GM04503 (cell line): ENCODE measurements at places on chromosomes 1 and 21.
A peak's percentile ranks its signal among the peaks of the same experiment; 100 is the strongest.

- no peak for DNase-seq
Measured at GRCh38 chr1:198498881-198499280, 41.6 kb downstream of the ATP6V1G3 start.

- DNase-seq, result no peak
Measured at GRCh38 chr1:150534002-150534401, 15.2 kb upstream of the ADAMTSL4 start.

- DNase-seq, result no peak
Measured at GRCh38 chr1:37562984-37563383, 6.2 kb downstream of the DNALI1 start.

DNA sequence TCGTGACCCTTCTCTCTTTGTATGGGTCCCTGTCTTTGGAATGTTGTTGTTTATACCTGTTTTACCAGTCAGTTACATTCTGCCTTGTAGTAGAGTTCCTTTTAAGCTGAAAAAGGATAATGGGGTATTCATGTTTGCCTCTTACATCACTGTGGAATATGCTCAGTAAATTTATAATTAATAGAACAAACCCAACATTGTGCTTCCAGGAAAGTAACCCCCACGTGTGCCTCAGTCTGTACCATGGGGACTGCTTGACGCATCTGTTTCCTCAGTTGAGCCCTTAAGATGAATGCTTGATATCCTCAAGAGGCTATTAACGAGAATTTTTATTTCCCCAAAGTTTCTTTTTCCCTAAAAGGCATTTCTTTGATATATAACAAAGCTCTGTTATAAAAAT, 73.4 kb downstream of the ST6GALNAC3 start:
- DNase-seq, result no peak

DNA sequence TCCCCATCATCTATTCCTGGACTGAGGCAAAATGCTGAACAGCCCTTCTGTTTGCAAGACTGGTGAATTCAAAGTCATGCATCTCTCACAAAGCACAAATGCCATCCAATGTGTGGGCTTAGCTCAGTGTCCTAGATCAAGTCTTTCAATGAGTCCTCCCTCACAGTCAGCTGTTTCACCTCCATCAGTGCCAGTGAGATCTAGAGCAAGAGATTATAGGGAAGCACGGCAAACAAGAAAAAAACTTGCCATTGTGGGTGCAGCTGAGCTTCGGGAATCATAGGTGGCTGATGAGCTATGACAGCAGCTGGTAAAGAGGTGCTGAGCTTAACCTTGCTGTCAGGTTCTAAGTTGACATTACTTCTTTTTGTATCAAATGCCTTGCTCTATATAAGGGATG, 130.2 kb downstream of the LMX1A start:
- no peak for DNase-seq

- peak; percentile 45 for DNase-seq
Measured at GRCh38 chr1:43529206-43529731, 1.4 kb upstream of the PTPRF start.

- DNase-seq, result no peak
Measured at GRCh38 chr1:57799490-57800115, 375.7 kb upstream of the DAB1 start.

DNA sequence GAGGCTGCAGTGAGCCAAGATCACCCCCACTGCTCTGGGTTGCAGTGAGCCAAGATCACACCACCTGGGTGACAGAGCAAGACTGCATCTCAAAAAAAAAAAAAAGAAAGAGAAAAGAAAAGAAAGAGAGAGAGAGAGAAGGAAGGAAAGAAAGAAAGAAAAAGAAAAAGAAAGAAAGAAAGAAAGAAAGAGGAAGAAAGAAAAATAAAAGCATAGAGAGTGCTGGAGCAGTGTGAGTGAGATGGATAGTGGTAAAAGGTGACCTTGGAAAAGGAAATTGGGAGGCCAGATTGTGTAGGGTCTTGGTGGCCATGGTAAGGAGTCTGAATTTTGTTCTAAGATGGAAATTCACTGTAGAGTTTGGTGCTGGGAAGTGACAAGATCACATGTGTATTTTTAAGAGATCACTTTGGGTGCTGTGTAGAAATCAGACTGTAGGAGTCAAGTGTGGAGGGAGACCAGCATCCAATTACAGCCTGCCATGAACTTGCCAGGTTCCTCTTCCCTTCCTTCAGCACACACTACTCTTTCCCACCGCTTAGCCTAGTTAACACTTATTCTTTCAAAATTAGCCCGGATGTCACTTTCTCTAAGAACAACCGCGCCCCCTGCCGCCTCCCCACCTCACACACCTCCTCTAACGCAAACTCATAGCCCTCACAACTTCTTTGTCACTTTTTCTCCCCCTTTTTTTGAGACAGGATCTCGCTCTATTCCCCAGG, 17.9 kb downstream of the MTX1 start:
- no peak for DNase-seq
